Activated CD4-positive, CD25-positive, alpha-beta regulatory T cell treated with anti-CD3 and anti-CD28 coated beads, Interleukin-2, amount 50 U/mL, for 24 hours (primary cell): ENCODE measurements at places on chromosomes 6 and 20.

GRCh38 chr20:25605148-25605547, 18.7 kb downstream of the NANP start:
- ATAC-seq: no peak

DNA sequence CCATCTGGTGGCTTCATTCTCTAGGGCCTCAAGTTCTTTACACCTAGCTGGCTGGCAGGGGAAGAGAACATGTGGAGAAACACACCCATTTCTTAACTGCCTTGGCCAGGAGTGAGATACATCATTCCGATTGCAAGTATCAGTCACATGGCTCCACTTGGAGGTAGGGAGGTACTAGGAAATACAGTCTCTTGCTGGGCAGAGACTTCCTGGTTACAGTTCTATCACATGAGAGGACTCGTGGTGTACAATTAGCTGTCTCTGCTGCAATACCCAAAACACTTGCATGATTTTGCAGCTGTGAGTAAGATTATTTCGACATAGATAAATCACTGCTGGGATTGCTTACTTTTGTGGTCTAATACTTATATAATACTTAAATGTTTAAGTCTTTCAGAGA, 51.1 kb downstream of the GTF2H5 start:
- ATAC-seq: no peak

- peak; percentile 60 for ATAC-seq
These were observed 39.9 kb downstream of the SLC52A3 start for GRCh38 chr20:728256-728944.

- no peak for ATAC-seq
These were observed 82.5 kb upstream of the PTPN1 start for GRCh38 chr20:50427719-50428083.

DNA sequence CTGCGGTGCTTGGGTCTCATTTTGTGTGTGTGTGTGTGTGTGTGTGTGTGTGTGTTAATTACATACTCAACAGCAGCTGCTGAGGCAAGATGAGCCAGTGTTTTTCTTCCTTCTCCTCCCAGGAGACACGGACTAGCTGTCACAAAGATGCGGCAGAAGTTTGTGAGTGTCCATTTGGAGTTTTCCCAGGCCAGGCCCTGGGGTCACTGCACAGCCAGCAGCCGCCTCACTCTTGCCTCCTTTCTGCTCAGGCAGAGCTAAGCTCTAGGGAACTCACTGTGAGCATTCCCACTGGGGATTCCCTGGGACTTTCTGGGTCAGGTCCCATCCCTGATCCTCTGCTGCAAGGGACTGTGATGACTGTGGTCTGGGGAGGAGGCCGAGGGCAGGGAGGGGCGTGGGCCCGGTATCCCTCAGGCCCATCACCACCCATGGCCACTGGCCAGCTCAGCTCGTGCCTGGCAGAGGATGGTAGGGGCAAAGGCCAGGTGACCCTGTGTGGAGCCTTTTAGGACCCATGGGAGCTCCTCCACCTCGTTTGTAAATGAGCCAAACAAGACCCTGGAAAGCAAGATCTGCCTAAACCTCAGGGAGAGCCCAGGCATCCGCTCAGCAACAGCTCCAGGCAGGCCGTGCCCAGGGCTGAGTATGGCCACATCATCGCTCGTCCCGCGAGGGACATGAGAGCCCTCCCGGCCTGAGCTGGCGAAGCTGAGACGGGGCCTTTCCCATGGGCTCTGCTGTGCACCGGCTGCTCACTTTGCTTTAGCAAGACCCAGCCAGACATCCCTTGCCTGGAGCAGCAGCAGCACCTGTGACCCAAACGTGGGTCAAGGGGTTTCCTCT, 102.0 kb downstream of the PSMB1 start:
- no peak for ATAC-seq

- no peak for ATAC-seq
These were observed 67.1 kb downstream of the ELOVL5 start for GRCh38 chr6:53281518-53282215.

- ATAC-seq: no peak
These were observed 134.2 kb downstream of the DLL1 start for GRCh38 chr6:170156448-170157375.

DNA sequence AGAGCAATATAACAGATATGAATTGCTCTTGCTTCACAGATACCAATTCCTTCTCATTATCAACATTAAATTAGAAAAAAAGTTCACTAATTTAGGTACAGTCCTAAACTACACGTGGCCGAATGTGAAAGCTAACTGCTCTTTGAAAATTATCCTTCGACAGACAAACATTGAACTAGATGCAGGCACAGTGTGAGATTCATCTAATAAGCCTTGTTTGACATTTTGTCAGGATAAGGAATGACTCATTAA, 1.1 kb downstream of the FAM184A start:
- ATAC-seq: peak; percentile 2

- ATAC-seq: no peak
These were observed 52.3 kb upstream of the TMEM170B start for GRCh38 chr6:11485271-11485670.

- ATAC-seq: no peak
These were observed 44.3 kb upstream of the SNX9 start for GRCh38 chr6:157778719-157779118.

DNA sequence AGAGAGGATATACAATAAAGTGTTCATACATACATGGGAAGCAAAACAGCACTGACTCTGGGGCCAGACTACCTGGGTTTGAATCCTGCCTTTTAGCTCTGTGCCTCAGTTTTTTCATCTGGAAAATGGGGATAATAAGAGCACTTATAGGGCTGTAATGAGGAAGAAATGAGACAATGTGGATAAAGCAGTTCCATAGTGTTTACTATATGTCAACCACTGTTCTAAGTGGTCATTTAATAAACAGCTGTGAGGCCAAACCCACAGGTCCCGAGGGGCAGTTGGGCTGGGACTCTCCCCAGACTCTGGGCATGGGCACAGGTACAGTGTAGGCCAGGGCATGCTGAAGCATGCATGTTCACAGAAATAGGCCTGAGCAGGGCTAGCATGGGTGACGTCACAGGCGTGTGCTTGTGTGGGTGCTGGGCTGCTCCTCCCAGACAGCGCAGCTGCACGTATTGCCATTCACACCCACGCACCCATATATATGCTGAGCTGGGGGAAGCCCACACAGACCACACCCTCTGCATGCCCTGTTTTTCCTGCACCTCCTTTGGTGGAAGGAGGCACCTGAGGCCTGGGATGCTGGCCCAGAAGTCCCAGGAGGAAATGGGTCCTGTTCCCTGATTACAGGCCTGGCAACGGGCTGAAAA, 3.5 kb upstream of the PLCG1 start:
- ATAC-seq: peak; percentile 40

GRCh38 chr20:61956396-61957342, 109.0 kb downstream of the TAF4 start:
- ATAC-seq: no peak
